Stimulated activated CD4-positive, alpha-beta T cell treated with anti-CD3 and anti-CD28 coated beads, Interleukin-12 subunit alpha, Interleukin-12 subunit beta, amount 100 ng/mL, for 24 hours (primary cell): ENCODE measurements at places on chromosomes 12 and 14.

- no peak for DNase-seq
Measured at GRCh38 chr14:76708771-76709170, 52.5 kb upstream of the VASH1 start.

DNA sequence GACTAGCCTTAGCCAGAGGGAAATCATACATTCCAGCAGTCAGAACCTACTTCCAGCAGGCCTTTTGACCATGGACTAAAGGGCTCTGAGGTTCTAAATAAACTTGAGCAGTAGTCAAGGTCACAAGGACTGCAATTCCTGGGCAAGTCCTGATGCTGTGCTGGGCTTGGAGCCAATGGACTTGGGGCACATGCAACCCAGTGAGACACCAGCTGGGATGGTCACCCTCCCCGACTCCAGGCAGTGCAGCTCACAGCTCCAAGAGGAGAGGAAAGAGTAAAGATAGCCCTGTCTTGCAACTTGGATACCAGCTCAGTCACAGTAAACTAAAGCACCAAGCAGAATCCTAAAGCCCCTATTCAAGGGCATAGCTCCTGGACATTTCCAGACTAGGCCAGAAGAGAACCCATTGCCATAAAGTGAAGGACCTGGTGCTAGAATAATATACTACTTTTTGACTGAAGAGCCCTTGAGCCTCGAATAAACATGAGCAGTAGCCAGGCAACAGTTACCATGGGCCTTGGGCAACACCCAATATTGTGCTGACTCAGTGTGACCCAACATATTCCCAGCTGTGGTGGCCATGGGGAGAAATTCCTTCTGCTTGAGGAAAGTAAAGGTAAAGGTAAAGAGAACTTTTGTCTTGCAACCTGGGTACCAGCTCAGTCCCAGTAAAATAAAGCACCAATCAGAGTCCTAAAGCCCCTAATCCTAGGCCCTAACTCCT is 226.2 kb upstream of the CLEC14A start:
- DNase-seq = no peak

- DNase-seq = no peak
Measured at GRCh38 chr12:132582582-132583410, 27.6 kb downstream of the LRCOL1 start.

- no peak for DNase-seq
Measured at GRCh38 chr14:88198446-88198845, 124.6 kb downstream of the KCNK10 start.

DNA sequence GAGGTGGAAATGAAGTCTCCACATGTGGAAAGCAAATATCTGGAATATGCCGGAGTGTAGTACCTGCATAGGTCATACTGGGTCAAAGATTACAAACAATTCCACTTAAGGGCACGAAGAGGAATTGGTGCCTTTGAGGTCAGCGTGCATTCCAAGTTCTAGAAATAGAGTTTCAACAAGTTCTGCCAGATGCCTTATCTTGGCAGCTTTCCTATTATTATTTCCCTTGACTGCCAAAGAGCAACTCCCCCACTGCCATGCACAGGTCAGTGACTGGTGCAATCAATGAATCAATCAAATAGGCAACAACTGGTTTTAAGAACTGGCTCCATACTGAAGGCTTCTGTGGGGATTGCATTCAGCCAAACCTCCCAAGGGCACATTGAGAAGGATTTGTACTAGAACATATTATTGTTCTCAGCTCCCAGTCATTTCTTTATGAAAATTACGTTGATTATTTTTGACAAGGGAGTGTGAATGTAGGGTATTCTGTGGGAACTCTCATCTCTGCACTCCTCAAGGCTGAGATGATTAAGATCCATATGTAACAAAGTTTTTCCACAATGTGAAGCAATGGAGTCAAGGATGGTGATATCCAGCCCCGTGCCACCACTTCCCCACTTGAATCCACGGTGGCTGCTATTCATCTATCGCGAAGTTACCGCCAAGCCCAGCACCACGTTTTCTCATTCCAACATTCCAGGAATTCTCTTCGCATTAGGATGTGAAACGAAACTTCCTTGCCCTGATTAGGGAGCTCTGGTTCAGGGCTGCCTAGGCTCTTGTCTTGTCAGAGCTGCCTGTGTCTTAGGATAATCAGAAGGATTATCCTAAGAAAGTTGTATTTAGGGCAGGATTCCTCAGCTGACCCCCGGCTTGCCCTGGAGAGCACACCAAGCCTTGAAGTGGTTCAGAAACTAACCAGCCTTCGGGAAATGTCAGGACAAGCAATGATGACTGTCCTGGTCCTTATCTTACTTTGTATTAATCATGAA is 115.1 kb upstream of the PCED1B start:
- DNase-seq = no peak

GRCh38 chr12:47360771-47361388 is 281.1 kb upstream of the AMIGO2 start:
- no peak for DNase-seq

GRCh38 chr12:14482886-14483285 is 84.8 kb downstream of the PLBD1 start:
- no peak for DNase-seq

DNA sequence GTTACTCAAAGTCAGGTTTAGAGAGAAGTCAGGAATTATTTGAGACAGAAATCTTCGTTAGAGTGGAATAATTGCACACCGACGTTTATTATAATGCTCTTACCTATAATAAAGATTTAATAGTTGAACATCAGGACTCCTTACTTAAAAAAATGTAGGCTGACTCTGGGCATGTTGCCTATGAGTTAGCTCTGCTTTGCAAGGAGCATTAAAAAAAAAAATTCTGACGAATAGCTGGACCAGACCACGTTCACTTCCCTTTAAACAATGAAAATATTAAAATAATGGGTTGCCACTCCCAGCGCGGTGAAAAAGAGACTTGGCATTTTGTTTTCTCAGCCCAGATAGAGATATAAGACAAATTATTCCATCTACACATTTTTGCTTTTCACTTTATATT is 574 bp upstream of the FANCM start:
- DNase-seq = no peak

DNA sequence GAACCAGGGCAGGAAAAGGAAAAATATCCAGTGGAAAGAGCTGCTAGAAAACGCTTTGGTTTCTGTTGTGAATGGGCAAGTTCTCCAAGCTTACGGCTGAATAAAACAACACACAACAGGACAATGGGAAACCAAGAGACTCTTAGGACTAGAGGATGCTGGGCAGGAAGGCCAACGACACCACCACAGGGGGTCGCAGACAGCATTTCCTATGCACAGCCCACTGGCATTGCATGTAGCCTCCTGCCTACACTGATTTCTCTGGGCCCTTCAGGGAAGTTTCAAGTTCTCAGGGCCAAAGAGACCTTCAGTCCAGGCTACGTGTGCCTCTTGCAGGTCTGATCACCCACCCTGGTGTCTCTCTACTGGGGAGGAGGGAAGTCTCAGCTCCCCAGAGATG is 108.0 kb downstream of the RIMBP2 start:
- no peak for DNase-seq

DNA sequence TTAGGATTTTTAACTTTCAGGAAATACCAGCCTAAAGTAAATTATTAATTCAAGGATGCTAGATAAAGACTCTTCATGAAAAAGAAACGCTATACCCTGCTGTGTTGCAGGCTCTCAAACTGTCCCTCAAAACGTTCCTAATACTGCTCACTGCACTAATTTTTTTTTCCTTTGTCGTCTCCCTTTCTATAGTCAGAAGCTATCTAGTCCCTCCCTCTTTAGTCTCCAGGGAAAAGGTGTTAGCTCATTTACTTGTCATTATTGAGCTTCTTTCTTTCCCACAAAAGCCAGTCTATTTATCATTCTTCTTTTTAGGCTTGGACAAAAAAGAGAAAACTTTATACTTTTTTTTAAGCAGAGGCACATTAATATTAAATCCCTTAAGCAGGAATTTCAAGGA is 30.3 kb upstream of the INSM2 start:
- no peak for DNase-seq

DNA sequence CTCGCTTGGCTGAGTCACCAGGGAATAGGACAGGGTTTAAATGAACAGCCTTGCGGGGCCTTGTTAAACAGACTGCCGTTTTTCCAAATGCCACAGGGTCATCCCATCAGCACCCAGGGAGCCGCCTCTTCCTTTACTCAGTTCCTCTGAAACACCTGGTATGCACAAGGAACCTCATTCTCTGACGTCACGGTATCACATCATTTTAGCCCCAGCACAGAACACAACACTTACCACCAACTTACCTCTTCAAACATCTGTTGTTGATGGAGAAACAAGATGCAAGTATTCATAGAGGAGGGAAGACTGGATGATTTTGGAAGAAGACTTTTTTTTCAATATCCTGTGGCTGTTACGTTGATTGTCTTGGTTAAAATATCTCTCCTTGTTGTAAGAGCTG is 535.3 kb upstream of the TMEM132C start:
- DNase-seq = no peak

DNA sequence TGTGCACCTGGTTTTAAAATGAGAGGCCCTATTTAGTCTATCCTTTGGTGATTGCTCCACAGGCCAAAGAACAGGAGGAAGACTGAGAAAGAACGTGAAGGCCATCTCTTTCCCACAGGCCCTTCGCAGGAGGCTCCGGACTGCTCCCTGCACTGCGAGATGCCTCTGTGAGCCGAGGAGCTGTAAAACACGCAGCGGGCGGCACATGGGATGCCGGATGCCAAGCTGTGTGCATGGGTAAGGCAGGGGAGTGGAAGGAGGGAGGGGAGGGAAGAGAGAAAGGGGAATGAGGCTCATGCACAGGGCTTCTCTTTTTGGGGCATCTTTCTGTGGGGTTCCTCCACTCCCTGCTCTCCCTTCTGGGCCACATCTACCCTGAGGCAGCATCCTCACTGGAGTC is 61.6 kb downstream of the SPTB start:
- no peak for DNase-seq

GRCh38 chr14:37061697-37062096 is 110.7 kb downstream of the SLC25A21 start:
- DNase-seq = no peak

- DNase-seq = no peak
Measured at GRCh38 chr12:111297703-111298426, 71.0 kb downstream of the PHETA1 start.

GRCh38 chr12:94640134-94640928 is 10.0 kb downstream of the TMCC3 start:
- DNase-seq = no peak

- DNase-seq = no peak
Measured at GRCh38 chr12:27177706-27178105, 66.4 kb upstream of the STK38L start.

DNA sequence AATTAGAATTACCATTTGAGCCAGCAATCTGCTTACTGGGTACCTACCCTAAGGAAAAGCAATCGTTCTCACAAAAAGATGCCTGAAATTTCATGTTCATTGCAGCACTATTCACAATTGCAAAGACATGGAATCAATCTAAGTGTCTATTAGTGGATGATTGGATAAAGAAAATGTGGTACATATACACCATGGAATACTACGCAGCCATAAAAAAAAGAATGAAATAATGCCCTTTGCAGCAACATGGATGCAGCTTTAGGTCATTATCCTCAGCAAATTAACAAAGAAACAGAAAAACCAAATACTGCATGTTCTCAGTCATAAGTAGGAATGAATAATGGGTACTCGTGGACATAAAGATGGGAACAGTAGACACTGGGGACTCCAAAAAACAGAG is 89.8 kb upstream of the MAP1LC3B2 start:
- DNase-seq = no peak

DNA sequence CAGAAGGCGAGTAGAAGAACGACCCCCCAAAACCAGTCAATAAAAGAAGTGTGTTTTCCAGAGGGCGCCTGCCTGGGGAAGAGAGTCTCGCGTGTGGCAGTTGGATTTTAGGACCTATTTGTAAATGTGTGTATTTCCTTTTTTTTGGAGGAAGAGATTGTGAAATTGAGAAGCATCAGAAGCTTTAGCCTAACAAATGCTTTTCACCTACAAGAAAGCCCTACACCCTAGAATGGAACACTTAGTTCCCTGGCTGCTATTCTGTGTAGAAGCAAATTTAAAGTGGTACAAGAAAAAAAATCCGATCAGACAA is 1.3 kb downstream of the RCOR1 start:
- DNase-seq = no peak

- no peak for DNase-seq
Measured at GRCh38 chr14:92740440-92740839, 8.0 kb downstream of the LGMN start.

GRCh38 chr12:105671720-105672119 is 341.2 kb downstream of the C12orf75 start:
- DNase-seq = no peak

- DNase-seq = no peak
Measured at GRCh38 chr14:68701001-68701741, 91.7 kb downstream of the ZFP36L1 start.
